ENCODE measurements at places on chromosomes 2 and 18. TPM values are rescaled to one million over a fixed set of nuclear protein-coding genes. Genes with fewer than 3 reads are reported as not detected.
A peak's percentile ranks its signal among the peaks of the same experiment; 100 is the strongest.

GRCh38 chr2:139228276-139228675 lies 448.1 kb upstream of the NXPH2 start:
- no peak for DNase-seq

- no peak for DNase-seq
Measured at GRCh38 chr2:128169933-128170709, 79.1 kb downstream of the UGGT1 start.

DNA sequence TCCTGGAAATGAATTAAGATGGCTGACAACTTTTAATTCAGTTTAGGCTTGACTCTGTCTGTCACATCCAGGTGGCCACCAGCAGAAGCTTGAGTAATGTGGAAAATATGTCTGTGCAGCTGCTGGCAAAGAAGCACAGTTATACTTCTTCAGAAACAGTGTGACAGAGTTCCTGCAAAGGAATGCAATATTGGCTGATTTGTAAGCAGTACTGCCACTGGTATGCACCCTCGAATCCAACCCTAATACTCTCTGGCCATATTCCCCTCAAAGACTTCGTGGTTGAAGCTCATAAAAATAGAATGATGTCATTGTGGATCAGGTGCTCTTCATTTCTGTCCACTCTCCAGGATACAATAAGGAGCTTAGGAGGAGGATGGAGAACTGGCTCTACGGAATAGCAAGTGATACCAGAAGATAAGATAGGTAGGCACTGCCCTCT lies 86.2 kb downstream of the METTL8 start:
- peak; percentile 62 for DNase-seq

- DNase-seq: peak; percentile 70
Measured at GRCh38 chr2:125696560-125696959, 959.4 kb upstream of the GYPC start.

DNA sequence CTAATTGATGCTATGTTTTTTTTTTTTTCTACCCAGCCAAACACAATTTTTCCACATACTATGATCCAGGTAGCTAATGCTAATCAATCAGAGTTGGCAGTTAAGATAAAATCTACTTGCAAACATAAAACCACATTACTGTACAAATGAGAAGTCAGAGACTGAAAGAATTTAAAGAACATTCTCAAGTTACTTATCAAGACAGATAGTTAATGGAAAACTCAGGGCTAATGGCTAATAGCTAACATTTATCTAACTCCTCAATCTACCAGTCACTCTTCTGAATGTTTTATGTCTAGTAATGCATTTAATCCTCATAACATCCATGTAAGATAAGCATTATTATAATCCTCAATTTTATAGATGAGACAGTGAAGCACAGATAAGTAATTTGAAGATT lies 537.6 kb upstream of the SETBP1 start:
- no peak for DNase-seq

DNA sequence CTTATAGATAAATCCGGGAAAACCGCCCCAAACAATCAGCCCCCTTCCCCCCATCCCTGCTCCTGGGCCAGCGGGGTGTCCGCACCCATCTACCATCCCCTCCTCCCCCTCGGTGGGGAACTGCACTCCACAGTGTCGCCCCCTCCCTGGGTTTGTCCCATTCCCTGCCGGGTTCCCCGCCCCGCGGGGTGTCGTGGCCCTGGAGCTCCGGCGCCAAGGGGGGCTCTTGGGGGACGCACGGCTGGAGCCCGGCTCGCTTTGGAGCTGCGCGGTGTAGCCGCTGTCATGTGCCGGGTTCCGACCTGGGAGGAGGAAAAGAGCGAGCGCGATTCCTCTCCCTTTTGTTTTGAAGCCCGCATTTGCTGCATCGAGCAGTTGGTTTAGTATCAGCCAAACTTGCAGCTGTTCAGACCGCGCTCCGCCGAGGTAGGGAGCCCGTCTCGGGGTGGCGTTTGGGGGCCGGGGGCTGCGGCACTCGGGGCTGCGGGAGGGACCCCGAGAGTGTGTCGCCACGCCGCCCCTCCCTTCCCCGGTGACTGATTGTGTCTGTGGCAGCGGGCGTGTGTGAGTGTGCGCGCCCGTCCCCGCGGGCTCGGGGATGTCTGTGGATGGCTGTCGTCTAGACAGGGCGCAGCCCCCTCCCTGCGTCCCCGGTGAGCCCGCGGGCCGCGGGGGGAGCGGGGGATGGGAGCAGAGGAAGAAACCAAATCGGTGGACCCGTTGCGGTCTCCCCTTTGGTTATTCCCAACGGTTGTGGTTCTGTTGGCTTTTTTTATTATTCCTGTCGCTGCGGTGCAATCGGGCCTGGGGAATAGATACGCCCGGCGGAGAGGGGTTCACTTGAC lies 797 bp downstream of the CTIF start:
- DNase-seq: peak; percentile 53

DNA sequence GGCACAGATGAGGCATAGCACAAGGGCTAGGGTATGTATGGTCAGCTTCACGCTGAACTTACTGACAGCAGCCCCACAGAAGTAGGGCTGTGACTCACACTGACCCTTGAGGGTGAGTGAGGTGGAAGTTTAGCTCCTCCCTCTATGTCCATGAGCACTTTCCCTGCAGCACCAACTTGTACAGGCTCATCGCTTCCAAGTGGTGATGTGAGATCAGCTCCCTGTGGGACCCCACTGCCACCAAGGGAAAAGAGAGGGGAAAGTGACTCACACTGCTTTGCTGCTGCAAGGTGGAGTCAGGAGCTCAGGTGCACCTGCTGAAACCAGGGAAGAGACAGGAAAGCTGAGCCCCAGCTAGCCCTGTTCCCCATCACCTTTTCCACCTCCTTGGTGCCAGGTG lies 91.5 kb downstream of the TEX51 start:
- DNase-seq: no peak

DNA sequence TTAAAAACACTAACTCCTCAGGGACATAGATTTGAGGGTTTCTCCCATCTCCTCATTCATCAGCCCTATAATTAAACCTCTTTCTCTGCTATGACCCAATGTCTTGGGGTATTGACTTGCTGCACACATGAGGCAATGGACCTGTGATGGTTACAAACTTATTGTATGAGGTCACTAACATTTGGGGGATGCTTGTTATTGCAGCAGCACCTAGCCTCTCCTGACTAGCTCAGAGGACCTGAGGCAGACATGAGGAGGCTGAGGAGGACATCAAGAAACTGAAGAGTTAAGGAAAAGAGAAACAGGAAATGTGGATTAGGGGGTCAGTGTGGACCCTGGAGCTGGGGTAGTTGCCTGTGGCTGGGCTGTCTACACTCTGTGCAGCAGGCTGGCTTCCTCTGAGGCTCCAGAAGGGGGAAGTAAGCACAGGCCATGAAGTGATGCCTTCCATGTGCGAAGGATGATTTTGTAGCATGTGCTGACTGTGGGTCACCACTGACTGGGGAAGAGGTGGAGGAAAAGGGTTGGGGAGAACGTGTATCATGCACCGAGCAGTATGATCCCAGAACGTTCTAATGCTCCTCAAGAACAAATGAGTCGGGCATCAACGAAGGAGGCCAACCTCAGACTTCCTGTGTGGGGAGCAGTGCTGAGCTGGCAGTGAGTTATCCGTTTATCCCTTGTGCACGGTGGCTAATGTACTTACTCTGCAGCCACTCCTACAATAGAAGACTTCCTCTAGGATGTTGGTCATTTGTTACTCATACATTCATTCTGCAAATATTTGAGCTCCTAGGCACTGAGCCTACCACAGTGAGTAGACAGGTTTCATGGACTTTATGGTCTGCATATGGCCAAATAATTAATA lies 42.1 kb upstream of the RFX8 start:
- DNase-seq: peak; percentile 87

- DNase-seq: no peak
Measured at GRCh38 chr2:194443926-194444325, 1213.1 kb upstream of the SLC39A10 start.

DNA sequence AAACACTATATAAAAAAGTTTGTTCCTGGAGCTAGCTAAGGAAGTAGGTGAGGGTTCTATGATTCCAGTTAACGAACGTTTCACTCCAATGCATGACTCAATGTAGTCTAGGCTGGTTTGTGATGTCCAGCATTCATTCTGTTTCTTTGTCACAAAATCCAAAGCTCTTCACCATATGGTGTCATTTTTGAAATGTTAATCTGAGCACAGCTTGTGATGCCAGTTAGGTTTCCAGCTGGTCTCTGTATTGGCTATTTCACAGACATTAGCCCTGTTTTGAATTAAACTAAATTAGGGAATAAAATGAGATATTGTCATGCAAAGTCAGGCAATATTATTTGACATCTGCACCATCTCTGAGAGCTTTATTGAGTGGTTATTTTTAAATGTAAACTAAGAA lies 159.4 kb downstream of the RBM43 start:
- DNase-seq: no peak

DNA sequence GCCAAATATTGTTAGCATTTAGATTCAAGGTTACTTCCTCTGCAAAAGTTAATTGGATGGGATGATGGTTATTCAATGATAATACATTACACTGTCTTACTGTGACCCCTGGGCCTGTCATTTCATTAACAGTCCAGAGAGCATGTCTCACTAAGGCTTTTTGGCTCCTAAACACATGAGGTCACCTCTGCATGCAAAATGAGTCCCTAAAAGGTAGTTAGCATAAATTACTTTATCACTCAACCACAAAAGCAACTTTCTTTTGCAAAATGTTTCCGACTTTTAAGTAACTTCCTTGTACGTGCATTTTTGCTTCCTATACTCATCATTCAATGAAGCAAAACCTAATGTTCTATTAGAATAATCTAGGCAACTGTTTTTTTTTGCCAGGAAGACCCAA lies 16.8 kb upstream of the AGFG1 start:
- no peak for DNase-seq

GRCh38 chr18:23852236-23853045 lies 162.1 kb upstream of the TTC39C start:
- no peak for DNase-seq

GRCh38 chr18:22164337-22165048 lies 4.9 kb upstream of the GATA6 start:
- no peak for DNase-seq

The DHRS9 gene
- not detected for total RNA-seq

The GKN2 gene
- not detected for total RNA-seq

GRCh38 chr18:12336887-12337286 lies 28.8 kb downstream of the TUBB6 start:
- DNase-seq: no peak

The CFAP65 gene
- total RNA-seq: not detected

The FLACC1 gene
- total RNA-seq: 0.26 TPM

DNA sequence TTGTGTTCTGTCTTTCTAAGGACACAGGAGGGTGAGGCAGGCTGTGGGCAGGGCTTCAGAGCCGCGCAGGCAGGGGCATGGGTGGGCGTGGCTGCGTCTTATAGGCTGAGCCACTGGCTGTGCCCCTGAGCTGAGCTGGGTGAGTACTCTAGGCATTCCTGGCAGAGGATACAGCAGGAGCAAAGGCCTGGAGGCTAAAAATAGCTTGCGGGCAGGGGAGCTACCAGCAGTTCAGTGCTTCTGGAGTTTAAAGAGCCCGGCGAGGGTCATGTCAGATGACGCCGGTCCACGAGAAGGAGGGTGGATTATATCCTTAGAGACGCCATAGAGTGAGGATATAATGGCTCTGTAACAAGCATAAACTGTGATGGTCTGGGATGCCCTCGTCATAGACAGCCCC lies 31.5 kb upstream of the PDIA6 start:
- DNase-seq: peak; percentile 66

DNA sequence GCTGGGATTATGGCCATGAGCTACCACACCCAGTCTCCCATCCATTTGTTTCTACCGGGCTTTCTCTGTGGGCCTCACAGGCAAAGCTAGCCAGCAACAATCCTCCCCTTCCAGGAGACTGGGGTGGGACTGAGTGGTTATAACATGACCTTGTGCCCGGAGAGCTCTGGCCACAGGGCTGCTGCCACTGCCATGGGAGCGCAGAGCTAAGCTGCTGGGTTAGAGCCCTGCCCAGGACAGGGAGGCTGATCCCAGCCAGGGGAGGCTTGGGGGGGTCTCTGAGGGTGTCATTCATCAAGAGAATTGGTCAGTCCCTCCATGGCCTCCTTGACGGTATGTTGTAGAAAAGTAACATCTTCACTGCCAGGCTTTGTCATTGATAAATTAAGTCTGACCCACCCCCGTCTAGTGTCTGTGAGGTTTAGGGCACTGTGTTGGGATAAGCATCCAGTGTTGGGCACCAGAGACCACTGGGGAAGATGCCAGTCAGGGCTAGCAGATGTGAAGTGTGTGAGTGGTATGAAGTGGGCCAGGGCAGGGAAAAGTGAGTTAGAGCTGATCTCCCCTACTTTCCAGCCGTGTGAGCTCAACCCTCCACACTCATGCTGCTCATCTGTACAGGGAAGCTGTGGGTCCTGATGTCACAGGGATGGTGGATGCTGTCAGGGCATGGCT lies 368.4 kb upstream of the HS6ST1 start:
- DNase-seq: no peak

GRCh38 chr2:8647462-8647857 lies 34.4 kb upstream of the ID2 start:
- no peak for DNase-seq

DNA sequence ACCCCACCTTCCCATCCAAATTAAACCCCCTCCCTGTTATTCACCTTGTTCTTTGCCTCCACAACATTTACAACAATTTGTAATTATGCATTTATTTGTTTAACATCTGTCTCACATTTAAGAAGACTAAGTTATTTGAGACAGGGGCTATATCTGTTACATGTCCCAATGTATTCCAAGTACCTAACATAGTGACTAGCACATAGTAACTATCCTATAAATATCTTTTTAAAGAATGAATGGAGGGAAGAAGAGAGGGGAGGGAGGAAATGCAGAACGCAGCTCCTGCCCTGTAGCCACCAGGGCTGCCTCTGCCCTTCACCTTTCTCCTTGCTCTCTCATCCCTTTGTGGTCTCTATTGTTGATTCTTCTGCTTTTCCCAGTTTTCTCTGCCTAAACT lies 40.6 kb downstream of the HDHD2 start:
- DNase-seq: no peak

GRCh38 chr2:200341376-200341775 lies 34.9 kb downstream of the SPATS2L start:
- no peak for DNase-seq

DNA sequence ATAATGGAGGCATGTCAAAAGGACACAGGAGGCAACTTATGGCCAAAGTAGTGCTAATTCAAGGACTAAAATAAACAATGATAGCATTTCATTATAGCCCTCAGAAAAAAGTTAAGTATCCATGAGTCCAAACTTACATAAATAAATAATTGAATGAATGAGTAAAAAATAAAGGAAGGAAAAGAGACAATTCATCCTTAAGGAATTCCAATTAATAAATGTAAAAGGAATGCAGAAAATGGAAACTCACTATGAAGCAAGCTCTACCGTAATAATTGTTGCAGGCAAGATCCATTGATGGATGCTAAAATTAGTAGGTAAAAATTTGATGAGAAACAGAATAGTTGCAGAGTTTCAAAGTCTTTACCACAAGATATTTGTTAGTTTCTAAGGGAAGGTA lies 88.2 kb upstream of the RAPGEF4 start:
- no peak for DNase-seq

All from MG63 (cell line).